ENCODE measurements at places on chromosomes 1 and 21.

GRCh38 chr1:185566995-185567394, 167.2 kb upstream of the HMCN1 start:
- no peak for DNase-seq

GRCh38 chr1:53963460-53963859, 17.3 kb downstream of the LRRC42 start:
- DNase-seq = no peak

DNA sequence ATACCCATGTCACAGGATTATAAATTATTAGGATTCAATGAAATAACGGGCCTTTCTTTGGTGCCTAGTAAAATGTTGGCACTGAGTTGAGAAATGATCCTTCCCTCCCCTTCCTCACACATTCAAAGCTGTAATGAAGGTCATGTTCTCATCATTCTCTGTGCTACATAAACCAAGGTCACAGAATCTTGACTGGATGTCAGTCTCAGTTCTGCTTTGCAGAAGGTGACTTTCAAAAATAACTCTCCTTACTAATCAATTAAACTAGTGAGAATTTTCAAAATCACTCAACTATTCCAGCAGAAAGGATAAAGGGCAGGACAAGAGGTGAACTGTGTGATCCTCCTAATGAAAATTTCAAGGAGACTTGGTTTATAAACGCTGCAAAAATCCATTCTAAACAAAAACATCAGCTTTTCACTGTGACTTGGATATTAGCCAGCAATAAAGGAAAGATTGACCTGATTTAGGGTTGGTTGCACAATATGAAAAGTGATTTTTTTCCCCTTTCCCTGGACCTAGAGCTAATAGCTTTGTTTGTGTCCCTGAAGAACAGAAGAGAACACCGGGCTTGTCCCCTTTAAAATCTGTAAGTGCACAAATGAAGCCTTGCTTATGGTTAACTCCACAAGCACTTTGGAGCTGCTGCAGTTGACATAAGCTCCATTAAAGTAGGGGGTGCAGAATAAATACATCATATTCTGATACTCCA, 120.1 kb downstream of the SEC16B start:
- DNase-seq = no peak

DNA sequence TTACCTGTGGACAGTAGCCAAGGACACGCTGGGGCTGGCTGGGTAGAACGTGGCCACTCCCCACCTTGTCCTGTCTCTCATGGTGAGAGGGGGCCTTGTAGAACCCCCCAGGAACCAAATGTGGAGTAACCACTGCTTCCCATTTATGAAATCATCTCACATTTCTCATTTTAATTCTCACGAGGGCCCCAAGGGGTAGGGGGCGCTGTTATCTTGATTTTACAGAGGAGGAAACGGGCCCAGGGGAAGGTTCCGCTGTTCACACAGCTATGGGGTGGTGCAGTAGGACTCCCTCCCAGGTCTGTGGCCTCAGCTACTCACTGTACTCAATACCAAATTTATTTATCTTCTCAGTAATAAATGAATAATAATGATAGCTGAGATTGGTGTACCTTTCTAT, 5.5 kb downstream of the SMPDL3B start:
- DNase-seq = no peak

DNA sequence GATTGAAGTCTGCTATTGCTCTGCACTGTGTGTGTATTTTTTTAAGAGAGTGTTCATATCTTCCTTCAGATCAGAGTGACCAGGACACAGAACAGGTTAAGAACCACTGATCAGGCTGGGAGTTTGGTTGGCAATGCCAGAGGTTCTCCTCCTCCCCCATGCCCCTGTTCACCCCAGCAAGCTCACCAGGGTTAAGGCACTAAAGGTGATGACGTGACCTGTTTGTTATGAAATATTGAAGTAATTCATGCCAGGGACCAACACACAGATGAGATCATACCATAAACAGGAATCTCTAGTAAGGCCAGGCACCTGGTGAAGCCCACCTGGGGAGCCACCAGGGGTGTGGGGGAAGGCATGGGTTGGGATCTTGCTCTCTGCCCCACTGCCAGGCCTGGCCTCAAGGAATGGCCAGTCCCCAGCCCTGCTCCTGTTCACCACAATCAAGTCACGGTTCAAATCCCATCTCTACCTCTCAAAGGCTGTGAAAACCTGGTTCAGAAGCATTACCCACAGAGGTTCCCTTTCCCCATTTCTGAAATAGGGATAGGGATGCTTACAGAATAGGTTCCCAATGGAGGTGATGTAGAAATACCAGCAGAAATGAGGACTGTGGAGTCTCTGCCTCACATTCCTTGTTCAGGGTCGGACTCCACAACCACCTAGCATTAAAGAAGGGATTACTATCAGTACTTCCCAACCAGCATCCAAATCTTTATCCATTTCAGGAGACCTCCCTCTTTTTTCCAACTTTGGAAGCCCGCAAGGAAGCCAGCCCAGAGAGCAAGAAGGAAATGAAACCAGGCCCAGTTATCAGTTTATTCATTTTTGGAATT, 2.4 kb downstream of the ID3 start:
- DNase-seq = no peak

GRCh38 chr1:162087111-162087510, 17.6 kb downstream of the NOS1AP start:
- DNase-seq = no peak

DNA sequence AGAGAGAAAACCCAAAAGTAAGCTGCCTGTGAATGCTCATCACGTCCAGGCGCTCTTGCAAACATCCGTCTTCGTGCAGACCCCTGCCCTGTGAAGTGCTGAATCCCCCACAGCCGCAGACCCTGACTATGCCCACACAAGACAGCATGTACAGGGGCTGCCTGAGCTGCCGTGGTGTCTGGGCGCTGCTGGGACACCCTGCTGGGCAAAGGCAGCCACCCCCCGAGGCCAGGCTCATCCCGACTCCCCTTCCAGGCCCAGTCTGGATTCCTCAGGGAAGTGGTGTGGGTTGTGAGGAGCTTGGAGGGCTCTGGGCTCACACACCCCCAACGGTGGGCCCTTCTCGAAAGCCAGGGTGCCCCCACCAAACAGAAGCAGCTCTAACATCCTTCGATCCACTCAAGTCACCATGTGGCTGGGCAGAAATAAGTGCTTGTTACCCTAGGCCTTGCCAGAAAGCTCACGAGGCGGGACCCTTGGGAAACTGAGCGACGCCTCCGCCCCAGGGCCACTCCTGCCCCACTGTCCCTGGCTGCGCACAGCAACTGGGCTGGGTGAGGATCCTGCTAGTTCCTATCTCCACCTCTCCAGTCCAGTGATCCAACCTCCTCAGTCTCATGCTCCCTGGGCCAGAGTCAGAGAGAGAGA, 4.8 kb upstream of the WNT9A start:
- DNase-seq = no peak
